ENCODE measurements at places on chromosomes 16 and 17.

GRCh38 chr16:11796227-11797165, 562 bp downstream of the ZC3H7A start:
- DNase-seq = peak; percentile 51

DNA sequence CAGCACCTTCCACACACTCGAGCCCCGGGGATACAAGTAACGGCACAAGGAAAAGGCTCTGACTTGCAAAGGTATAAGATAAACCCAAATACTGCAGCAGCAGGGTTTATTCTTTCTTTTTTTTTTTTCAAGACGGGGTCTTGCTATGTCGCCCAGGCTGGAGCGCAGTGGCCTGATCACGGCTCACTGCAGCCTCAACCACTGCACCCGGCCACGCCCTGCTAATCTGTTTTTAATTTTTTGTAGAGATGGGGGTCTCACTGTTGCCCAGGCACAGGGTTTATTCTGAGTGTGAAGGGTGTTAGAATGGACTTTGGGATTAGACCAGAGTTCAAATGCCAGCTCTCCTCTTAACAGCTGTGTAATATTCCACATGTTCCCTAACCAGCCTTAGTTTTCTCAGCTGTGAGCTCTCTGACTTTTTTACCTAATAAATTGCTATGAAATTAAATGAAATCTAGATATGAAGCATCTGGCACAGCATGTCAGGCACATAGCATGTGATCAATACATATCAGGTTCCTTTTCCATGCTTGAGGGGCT, 62.3 kb upstream of the ADCY9 start:
- no peak for DNase-seq

GRCh38 chr16:9125658-9126505, 34.4 kb downstream of the HAPSTR1 start:
- DNase-seq = no peak

- no peak for DNase-seq
These were observed 455.3 kb upstream of the MAF start for GRCh38 chr16:80055831-80056230.

- DNase-seq = no peak
These were observed 8.2 kb upstream of the MARCHF10 start for GRCh38 chr17:62816282-62816839.

GRCh38 chr16:69424935-69425784, 741 bp downstream of the CYB5B start:
- DNase-seq = no peak

DNA sequence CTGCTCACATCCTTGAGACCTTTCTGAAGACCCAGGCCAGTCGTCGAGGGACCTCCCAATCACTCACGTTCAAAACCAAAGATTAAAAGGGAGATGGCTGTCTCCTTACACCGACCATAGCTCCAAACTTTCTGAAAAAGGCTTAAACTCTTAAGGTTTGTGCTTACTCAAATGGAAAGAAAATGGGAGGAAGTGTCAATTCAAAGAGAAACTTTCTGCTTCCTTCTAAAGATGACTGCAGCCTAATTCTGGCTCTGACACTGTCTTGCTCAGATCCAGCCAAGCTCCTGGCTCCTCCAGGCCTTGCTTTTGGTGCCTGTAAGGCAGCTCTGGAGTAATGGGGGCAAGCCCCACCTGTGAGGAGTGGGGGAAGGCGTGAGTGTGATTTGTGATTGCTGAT, 54.9 kb upstream of the WSB1 start:
- peak; percentile 45 for DNase-seq

DNA sequence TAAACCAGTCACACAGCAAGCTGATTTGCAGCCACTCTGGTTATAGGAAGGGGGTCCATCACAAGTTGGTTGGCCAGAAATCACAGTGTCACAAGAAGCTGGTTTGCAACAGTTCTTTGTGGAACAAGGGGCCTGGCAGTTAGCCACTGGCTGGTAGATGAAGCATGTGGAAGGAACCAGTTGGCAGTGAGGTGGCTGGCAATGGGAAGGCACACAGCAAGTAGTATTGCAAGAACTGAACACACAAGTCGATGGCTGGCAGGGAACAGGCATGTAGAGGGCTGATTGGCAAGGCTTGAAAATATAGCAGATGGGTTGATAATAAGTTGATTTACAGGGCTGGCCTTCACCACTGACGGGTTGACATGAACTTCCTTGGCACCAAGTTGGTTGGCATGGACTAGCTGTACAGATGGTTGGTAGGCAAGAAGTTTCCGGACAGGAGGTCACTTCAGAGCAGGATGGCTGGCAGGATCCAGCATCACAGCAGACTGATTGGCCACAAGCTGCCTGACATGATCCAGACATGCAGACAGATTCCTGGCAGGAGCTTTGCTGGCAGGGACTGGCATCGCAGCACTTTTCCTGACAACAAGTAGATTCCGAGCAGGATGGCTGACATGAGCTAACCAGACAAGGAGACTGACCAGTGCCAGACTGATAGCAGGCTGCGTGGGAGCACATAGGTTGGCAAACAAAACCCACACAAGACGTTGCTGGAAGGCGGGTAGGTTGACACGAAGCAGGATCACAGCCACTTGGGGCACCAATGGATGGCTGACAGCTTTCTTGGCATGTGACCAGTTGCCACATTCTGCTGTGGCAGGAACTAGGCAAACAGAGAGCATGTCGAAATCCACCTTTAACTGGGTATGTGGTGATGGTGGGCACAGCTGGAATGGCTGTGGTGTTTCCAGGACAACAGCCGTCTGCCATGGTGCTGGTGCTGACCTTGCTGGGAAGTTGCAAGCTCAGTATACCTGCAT, at the start of gene KRTAP29-1:
KRTAP29-1 (minus strand) TSS at position 936 of the 986 bp plus-strand sequence; CDS start at position 936, 0 bp downstream.
- no peak for DNase-seq

- no peak for DNase-seq
These were observed 21.7 kb upstream of the CLEC18A start for GRCh38 chr16:69929480-69929879.

- no peak for DNase-seq
These were observed 2.4 kb downstream of the CDT1 start for GRCh38 chr16:88805887-88806393.

- no peak for DNase-seq
These were observed 34.7 kb downstream of the ADCY9 start for GRCh38 chr16:4081521-4082021.

GRCh38 chr17:46129302-46129701, 63.9 kb downstream of the KANSL1 start:
- DNase-seq = no peak

GRCh38 chr16:7177875-7178274, 154.8 kb upstream of the RBFOX1 start:
- no peak for DNase-seq

- DNase-seq = no peak
These were observed 778.6 kb downstream of the KCNJ2 start for GRCh38 chr17:70947636-70948565.

DNA sequence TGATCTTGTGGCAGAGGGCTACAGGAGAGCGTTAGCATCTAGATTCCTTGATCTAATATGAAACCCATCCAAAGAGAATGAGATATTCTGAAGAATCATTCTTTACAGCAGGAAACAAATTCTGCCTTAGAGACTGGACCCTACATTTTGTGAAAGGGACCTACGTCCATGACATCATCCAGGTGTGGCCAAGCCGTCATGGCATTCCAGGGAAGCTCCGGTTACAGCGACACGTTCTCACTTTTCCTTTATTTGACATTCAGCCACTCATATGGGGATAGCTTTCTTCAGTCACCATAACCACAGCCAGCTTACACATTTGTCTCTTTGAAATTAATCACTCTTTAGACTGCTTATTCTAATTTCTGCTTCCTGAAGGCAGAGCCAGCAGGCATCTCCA, 408.1 kb downstream of the XYLT1 start:
- DNase-seq = no peak

DNA sequence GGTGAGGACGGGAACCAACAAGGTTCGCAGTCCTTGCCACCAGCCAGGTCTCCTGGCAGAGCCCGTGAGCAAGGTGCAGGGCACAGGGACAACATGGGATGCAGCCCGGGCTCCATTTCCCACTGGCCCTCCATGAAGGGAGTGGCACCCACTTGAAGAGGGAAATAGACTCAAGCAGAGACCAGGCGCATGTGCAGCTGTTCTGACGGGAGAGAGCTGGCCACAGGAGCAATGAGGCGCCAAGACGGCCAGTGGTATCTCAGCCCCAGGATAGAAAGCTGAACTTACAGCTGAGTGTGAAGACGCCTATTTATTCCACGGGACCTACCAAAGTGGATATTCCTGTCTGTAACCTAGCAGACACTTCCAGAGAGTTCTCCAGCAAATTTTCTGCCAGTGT, 8.2 kb upstream of the FOXJ1 start:
- no peak for DNase-seq
